Hematopoietic multipotent progenitor cell (in vitro differentiated cells): ENCODE measurements at places on chromosomes 5 and 9. TPM values are rescaled to one million over a fixed set of nuclear protein-coding genes. Genes with fewer than 3 reads are reported as not detected.

DNA sequence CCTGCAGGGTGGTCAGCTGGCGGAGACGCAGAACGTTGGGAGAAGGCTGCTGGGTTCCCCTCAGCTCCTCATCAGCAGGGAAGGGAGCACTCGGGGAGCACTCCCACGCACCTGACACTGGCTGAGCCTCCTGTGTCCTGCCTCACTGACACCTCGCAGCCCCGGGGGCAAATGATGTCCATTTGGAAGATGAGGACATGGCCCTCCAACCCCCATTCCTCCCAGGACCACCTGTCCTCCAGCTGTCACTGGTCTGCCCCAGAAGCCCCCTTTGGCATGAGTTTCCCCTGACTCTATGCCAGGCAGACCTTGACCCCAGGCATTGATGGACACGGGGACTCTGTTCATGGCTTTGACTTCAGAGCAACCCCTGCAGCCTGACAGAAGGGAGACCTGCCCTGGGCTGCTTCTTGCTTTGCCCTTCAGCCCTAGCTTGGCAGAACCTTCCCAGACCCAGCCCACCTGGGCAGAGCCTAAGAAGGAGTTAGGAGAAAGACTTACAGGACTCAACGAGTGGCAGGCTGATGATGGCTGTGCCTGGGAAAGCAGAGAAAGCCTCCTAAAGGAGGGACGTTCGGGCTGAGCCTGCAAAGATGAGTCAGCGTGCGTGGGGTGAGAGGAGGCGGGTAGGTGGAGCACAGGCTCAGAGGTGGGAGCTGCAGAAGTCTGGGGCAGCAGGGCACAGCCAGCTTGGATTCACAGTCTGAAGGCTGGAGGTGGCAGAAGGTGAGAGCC, 90.6 kb downstream of the LMX1B start:
- DNase-seq: peak; percentile 52

DNA sequence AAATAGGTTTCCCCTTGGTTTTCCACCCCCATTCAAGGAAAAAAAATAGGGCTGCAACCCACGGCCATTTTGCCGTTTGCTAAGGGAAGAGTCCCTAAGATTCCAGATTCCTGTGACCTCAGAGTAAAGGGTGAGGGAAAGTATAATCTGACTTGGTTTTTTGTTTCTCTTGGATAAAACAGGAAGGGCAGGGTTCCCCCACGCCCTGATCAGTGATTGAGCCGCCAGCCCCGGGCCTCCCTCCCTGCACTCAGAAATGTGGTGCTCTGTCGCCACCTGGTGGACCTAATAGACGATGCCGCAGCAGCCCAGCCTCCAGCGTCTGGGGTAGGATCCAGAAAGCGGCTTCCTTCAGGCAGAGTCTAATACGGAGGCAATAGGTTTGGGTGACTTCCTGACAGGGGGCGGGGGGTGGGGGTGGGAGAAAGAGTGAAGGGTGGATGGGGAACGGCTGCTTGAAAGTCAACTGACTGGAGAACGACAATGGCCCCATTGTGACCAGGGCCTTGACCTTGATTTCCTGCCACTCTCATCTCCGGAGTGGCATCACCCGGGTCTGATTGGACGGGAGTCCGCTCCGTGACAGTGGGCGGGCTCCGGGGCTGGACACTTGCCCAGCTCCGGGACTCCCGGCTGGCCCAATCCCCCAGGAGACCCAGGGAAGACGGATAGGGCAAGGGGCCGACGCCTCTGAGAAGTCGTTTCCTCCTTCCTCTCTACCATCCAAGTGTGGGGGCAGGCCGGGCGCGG, 17.8 kb upstream of the CYSTM1 start:
- DNase-seq: peak; percentile 80

DNA sequence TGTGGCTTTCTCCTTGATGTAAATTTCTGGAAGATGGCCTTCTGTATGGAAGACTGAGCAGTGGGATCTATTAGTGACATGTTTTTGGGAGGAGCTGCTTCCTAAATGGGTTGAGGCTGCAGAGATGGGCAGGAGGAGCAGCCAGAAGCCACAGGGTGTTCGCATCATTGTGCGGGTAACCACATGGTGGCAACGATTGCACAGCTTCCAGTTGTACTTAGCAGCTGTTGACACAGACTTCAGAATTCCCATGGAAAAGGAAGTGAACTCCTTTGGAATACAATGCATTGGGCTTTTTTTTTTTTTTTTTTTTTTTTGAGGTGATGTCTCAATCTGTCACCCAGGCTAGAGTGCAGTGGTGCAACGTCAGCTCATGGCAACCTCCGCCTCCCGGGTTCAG, 297.3 kb downstream of the NR3C1 start:
- DNase-seq: no peak

DNA sequence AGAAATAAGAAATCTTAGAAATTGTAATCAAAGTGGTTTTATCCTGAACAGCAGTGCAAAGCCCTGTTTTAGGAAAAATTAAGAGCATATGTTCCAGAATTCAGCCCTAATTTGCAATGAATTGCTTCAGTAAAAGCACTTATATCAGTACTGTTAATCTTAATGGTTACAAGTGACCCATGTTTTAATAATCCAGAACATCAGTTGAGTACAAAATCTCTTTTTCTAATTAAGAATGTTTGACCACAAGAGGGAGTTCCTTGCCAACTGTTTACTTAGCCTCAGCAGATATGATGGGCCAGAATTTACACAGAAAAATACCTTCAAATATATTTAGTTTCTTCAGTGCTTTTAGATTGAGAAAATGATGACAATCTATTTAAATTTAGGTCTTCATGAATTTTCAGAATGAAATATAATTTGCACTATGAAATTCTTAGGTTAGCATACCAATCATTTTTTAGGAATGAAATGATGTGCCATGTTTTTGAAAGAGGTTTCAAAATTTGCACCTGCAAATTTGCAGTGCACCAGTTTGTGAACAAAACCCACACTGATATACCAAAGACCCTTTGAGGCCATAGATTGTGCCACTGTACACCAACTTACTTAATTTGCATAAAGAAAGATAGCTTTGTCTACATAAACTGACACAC, 926.3 kb upstream of the ARRDC3 start:
- DNase-seq: no peak

DNA sequence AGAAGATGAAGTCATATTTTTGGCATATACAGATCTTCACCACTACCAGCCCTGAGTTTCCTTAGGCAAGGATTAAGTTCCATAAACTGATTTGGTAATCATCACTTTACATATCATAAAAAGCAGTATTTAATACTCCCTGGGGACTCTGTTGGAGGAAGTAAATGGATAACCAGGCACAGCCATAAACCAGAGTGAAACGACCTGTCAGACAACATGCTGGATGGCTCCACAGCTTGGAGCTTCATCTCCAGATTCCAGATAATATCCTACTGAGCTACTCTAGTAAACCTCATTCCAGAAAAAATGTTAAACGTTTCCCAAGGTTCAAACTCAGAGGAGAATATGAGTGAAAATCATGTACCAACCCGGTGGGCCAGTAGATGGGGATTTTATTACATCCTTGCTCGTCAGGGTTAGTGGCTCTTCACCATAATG, 109.2 kb downstream of the BASP1 start:
- no peak for DNase-seq

DNA sequence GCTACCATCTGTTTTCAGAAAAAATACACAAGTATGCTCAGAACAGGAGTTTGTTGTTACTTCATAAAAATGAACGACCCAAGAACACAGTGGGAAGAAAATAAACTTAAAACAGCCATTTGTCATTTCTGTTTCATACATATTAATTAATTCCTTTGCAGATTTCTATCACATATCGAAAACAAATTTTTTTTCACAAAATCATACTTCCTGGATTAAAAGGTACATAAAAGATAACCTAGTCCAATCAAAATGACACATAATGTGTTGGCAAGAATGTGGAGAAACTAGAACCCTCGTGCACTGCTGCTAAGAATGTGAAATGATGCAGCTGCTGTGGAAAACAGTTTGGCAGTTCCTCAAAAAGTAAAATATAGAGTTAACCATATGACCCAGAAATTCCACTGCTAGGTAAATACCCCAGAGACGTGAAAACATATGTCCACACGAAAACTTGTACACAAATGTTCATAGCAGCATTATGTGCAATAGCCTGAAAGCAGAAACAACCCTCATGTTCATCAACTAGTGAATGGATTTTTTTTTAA, 46.0 kb downstream of the MYO10 start:
- no peak for DNase-seq

DNA sequence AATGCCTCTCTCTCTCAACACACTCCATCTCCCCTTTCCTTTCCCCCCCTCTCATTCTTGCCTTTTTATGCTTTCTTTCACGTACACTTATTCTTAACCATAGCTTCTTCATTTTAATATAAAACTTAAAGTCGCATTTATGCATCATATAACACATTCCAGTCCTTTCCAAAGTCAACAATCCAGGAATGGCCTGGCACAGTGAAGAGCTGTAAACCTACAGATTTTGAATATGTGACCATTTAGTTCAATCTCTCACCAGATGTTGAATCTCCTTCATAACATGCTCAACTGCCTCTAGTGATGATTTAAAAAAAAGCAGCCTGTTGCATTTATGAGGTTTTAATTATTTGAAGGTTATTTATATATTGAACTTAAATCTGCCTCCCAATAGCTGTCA, 186.2 kb upstream of the GRAMD2B start:
- DNase-seq: no peak

DNA sequence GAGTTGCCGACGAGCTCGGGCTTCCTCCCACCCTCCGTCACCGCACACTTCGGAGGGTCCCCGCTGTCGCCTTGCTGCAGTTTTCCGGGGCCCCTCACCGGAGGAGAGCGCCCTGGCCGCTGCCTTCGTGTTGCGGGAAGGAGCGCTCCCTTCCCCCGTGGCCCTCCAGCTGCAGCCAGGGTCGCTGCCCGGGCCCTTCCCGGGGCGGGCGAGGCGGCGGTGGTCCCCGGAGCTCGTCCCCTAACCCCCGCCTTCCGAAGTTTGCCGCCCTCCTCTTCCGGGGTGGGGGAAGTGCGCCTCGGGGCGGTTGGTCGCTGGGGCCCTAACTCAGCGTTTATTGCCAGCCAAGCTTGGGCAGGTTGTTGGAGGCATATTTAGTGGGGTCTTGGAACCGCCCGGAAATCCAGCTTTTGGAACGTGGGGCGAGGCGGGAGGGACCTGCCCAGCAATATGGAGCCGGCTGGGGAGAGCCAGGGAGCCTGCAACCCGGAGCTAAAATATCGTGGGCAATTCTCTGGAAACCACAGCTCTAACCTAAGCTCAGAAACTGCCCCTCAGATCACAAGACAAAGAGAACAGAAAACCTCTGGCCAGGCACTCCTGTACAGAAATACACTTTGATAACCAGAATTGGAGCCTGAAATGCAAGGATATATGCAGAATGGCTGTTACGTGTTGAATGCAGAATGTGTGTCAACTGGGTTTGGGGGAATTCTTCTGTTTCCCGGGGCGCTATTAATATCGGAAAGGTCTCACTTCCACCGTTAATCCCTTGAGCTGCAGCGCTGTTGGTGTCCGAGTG, 890 bp downstream of the PIK3R1 start:
- peak; percentile 19 for DNase-seq

GRCh38 chr5:6905883-6906282, 192.7 kb downstream of the TENT4A start:
- no peak for DNase-seq

DNA sequence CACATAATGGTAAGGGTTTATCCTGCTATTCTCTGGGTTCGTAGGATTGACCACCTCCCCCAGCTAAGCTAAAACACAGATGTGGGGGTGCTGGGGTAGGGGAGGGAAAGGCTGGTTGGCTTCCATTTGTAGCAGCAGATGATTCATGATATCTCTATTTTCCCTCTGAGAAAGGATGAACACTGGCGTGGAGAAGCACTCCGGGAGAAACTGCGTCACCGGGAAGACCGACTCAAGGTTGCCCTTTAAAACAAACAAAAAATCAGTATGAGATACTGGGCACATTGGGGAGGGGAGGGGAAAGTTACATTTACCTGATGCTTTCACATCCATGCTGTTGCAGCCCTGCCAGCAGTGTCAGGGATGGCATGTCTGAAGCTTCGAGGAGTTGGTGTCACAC, 28.2 kb downstream of the RAB14 start:
- no peak for DNase-seq

GRCh38 chr9:80881940-80882339, 807.4 kb downstream of the TLE1 start:
- DNase-seq: no peak

DNA sequence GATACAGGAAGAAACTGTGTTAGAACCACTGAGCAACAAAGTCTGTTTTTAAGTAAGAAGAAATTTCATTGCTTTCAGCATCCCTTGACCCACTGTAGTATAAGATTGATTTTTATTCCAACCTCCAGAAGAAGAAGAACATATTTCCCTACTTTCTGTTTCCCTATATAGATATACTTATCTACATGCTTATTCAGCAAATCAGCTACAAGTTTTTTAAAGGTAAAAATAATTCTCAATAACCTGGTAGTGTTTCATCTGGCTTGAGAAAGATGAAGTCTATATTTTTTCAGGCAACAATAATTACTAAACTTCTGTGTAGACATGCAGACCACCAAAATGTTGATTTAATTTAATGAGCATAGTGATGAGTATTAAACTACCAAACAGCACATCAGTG, 201.0 kb downstream of the OSTF1 start:
- no peak for DNase-seq

- no peak for DNase-seq
Observed at GRCh38 chr5:102622262-102622661, 123.5 kb upstream of the SLCO6A1 start.

GRCh38 chr5:59598547-59598874, 295.0 kb downstream of the PDE4D start:
- DNase-seq: no peak

DNA sequence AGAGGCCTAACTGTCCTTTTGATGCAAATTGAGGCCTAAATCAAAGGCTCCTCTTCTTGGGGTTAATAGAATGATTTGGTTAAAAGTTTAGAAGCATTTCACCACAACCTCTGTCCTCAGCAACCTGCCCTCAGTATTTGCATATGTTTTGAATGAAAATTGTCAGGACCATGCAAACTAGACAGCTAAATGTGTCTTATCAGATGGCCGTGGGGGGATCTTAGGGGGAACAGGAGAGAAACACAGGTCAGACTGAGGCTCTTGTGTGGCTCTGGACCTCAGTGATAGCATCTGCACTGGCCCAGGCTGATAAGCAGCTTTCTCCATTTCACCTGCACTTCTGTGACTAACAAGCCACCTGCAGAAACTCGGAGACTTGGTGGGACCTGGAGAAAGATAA, 49.0 kb downstream of the FOXI1 start:
- DNase-seq: no peak

- DNase-seq: no peak
Observed at GRCh38 chr5:137245438-137245837, 253.7 kb downstream of the SPOCK1 start.

Gene MRPL41
- 18.3 TPM for total RNA-seq

Gene LHX2
- under 0.01 TPM for total RNA-seq

Gene MELK
- 1.9 TPM for total RNA-seq

Gene MARVELD2
- 0.27 TPM for total RNA-seq

Gene WDR70
- 13.2 TPM for total RNA-seq

Gene ERP44
- 4.8 TPM for total RNA-seq

Gene MEF2C
- 98.0 TPM for total RNA-seq

Gene FCN1
- total RNA-seq: 10.5 TPM

Gene ARAP3
- total RNA-seq: 0.27 TPM

Gene FAM153A
- total RNA-seq: 0.27 TPM

Gene NDOR1
- 10.2 TPM for total RNA-seq

Gene SLC27A6
- total RNA-seq: 0.54 TPM

Gene C9
- total RNA-seq: not detected

Gene RPL35
- total RNA-seq: 1,783 TPM
